NAMALWA (cell line): ENCODE measurements at places on chromosomes 11 and 22.

- DNase-seq, result no peak
Observed at GRCh38 chr22:42869888-42870480, 12.9 kb upstream of the ARFGAP3 start.

DNA sequence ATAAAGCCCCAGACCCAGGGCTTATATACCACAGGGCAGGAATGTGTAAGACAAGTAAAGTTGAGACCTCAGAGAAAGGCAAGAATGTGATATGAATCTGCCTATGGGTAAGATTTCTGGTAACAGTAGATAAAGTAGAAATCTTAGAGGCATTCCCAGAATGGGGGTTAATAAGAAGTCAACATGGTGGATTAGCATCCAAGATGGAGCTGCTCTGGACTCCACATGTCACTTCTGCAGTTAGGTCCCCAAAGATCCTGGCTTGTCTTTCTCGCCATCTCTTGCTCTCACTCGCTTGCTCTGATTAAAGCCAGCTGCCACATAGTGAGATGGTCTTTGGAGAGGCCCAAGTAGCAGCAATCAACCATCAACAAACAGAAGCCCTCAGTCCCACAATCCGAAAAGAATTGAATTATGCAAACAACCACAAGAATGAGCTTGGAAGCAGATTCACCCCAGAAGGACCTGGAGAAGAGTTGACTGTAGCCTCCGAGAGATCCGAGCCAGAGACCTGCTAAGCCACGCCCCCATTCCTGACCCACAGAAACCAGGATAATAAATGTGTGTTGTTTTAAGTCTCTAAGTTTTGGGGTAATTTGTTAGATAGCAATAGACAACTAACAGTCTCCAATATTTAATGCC, 5.4 kb upstream of the C11orf86 start:
- DNase-seq, result no peak

DNA sequence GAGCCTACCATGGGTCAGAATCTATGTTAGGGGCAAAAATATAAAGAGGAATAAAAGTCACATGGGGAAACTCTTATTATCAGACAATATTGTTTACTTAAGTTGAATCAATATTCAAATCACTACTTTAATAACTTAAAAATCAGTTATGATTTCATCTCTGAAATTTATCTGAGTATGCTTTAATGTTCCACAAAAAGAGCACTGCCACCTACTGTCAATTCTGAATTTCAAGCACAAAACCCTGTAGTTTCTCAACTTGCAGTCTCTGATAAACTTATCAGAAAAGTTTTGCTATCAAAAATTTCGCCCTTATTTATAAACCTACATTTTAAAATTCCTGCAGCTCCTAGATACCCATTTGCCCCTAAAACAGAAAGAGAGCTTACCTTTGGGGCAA, 47.3 kb downstream of the RDX start:
- peak; percentile 16 for DNase-seq

DNA sequence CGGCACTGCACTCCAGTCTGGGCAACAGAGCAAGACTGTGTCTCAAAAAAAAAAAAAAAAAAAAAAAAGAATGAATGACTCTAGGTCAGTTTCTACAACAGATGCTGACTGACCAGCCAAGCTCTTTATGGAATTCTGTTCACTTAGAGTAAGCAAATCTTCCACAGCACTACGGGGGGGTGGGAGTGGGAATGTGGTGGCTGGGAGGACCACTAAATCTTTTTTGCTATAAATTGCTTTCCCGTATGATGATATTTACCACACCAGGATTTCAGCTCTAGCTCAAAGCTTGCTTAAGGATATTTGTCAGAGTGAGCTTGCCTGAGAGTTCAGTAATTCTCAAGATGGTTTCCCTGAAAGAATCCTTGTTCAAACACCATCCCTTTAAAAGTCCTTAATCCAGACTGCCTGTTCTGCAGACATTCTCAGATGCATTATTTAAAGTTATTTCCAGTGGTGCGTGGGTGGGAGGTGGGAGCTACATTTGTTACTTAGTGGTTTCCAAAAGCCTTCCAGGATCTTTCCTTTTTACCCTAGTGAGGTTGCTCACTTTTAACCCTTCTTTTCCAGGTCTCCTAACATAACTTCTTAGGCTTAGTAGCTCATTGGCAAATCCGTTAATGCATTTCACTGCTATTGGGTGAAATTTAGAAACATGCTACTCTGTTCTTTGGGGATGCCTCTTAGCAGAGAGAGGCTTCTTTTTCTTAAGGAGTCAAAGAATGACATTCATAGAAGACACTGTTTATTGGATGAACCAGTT, 65.9 kb downstream of the UBASH3B start:
- no peak for DNase-seq

DNA sequence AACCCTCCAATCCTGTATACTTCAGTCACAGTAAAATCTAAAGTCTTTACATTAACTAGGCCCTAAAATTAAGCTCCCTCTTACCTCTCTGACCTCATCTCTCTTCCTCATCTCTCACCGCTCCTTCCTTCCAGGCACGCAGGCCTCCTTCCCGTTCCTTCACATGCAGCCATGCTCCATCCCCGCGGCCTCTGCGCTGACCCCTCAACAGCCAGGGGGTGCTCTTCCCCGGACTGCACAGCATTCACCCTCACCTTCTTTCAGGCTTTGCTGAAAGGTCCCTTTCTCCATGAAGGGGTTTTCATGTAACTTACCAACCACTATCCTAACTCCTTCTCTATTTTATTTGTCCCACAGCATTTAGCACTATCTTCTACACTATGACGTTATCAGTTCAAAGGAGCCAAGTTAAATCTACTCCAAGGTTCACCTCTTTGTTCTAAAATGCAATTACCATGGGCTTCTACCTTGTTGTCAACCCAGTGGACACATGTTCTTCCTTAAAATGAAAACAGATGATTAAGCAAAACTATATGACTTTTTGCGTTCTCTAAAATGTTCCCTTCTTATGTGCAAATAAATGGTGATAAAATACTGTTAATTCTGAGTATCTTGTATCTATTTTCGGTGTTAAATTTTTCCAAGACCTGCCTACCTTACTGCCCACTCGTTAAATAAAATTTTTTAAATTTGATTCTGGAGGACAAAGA, 57.8 kb upstream of the APOA1 start:
- DNase-seq, result no peak

GRCh38 chr11:58745705-58746364, 14.1 kb upstream of the GLYAT start:
- DNase-seq, result no peak

- DNase-seq, result no peak
Observed at GRCh38 chr22:50730013-50730891, 7.8 kb upstream of the ACR start.
